ENCODE measurements at places on chromosomes 12 and 14.

DNA sequence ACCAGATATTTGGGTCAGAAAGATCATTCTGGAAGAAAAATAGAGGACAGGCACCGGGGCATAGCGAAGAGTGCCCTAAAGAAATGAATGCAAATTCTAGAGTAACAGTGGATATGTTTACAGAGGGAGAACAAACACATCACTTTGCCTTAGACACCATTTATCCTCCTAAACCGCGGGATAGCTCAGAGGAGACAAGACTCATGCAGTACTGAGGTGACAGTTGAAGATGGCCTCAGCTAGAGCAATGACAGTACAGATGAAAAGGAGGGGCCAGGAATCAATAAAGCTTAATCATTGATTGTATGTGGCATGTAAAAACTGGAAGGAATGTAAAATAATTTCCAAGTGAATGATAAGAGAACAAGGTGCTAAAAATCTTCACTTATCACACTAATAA, 10.5 kb upstream of the PPP1R12A start:
- DNase-seq: no peak

DNA sequence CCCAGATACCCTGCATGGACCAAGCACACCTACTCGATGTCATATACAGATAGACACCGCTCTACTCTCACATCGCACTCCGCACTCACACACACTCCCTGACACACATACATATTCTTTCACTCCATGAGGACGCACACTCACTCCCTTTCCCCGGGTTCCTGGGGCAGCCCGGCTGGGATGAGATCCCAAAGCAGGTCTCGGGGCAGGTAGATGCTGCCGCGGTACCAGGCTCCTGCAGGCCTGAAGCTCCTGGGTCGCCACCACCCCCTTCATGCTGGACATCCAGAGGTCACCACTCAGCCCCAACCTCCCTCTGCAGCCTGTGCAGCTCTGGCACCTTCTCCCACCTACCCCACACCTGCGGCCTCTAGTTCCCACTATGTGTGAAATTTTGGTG, 2.3 kb downstream of the C1QL4 start:
- DNase-seq: no peak

DNA sequence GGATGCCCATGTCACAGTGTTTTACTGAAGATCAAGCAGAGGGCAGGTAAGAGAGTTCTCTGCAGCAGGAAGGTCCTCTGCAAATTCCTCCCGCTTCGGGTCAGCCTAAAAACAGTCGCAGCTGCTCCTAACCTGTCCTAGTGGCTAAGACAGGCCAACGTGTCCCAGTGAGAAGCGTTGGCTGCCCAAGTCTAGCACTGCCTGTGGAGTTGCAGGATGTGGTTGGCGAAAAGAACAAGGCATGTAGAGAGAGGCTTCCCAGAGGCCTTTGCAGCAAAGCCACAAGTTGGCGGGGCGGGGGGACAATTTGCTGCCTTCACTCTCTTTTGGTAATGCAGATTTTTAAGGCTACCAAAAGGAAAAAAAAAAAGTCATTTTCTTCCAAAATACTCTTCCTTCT, 340.1 kb downstream of the BCL11B start:
- no peak for DNase-seq

- no peak for DNase-seq
Measured at GRCh38 chr12:72966684-72967083, 694.5 kb downstream of the TRHDE start.

GRCh38 chr12:109264095-109264942, 44.8 kb downstream of the FOXN4 start:
- DNase-seq: no peak

GRCh38 chr14:55073856-55074255, 22.4 kb downstream of the MAPK1IP1L start:
- no peak for DNase-seq

GRCh38 chr12:49541911-49542505, 3.2 kb downstream of the KCNH3 start:
- no peak for DNase-seq

DNA sequence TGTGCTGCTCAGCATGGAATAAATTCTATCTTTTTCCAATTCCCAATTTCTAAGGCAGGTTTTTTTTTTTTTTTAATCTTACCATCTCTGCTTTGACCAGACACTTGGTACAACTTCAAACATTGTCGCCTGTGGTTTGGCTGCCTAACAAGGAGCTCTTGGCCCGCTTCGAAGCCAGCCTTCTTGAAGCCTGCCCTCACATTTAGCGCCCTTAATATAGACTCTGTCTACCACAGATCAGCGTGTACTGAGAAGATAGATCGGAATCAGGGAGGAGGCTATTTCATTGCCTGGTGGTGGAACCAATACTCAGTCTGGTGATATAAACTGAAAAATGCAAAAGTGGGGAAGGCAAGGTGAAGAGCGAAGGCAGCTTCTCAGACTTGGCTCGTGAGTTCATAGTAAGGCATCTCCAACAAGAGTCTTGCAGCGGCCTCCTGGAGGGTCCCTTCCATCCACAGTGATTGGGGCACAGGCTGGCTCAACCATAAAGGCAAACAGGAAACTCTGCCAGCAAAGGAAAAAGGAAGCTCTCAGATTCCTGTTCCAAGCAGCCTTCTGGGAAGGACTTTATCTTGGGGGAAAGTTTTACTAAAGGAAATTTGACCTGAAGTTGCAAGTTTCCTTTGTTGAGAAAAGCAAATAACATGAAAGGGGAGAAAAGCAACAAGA, 103.2 kb upstream of the BCL2L14 start:
- DNase-seq: no peak

DNA sequence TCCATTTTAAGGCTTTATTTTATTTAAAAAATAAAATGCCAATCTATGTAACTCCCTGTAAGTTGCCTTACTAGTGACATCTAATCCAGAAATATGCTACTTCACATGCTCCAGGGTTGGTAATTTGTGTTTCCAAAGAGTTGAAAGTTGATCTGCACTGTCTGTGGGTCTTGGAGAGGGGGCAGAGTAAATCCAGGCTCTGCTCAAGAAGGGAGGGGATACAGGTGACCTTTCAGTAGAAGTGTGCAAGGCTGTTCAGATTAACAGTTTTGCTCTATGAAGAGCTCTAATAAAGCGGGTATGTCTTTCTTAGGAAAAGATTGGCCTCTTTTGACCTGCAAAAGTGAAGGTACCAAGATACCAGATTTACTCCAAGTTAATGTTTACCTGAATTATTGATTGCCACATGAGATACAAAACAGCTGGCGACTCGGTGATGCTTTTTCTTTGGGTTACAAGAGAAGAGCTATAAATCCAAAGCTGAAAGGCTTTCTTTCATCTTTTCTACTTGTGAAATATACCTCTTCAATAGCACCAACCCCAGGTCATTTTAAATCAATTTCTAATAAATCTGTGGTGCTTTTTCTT, 75.6 kb upstream of the FLRT2 start:
- DNase-seq: no peak

GRCh38 chr12:16348435-16349130, 1.1 kb downstream of the MGST1 start:
- no peak for DNase-seq

DNA sequence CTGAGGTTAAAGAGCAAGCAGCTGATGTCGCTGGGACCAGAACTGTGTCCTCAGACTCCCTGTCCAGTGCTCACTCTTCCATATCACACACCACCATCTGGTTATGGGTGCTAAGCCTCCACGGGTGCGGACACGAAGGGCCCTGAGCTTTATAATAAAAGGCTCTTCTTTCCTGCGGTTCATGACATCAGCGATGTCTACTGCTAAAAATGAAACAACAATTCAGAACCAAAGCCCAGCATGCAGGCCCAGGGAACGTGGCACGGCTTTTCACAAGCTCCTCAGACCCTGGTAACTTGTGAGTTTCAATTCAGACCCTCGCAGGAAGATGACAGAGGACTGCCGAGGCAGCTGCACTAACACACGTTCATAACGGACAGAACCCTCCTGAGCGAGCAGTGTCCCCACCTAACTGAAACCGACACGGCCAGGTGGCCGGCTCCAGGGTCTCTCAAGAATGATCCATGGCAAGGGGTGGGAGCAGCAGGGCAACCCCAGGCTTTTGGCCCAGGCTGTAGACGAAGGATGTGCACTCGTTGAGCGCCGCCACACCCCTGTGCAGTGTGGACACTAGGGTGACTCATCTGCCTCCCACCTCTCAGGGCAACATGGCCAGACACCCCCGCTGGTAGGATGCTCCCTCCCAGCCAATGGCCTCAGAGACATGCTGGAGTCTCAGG, 180.3 kb downstream of the CALM1 start:
- DNase-seq: no peak

DNA sequence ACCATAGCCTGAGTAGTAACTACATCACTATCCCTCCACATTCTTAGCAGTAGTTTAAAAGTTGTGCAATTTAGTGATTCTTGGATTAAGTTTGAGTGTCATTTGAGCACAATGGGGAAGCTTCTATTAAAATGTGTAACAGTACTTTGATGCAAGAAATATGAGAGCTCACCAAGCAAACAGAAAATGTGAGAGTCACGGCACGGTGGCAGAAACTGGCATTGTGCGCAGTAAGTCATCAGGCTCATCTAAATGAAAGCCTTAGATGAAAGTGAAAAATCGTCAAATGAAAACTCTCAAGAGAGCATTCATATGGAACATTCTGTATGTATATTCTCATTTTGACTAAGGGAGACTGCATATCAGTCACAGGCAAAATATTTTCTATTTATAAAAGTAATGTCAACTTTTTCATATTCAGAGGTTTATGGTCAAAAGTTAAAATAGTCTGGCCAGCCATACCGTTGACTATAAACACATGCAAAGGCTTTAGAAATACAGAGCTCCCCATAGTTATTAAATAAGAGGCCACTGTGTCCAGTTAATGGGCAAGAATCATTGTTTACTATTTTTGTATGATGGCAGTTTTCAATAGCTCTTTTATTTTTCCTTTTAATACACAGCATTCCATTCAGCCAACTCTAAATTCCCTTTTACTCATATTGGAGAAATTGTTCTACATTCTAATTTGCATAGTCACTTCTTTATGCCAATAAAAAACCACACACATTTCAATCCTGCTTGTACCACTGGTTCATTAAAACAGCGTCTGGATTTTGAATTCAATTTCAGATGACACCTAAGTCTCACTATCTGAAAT, 167.9 kb downstream of the PRKD1 start:
- DNase-seq: peak; percentile 8

GRCh38 chr14:50714450-50715073, 46.5 kb upstream of the SAV1 start:
- no peak for DNase-seq

GRCh38 chr14:61026526-61026925, 45.5 kb downstream of the SLC38A6 start:
- DNase-seq: no peak

GRCh38 chr14:77761205-77761931, 412 bp upstream of the SNW1 start:
- peak; percentile 84 for DNase-seq

DNA sequence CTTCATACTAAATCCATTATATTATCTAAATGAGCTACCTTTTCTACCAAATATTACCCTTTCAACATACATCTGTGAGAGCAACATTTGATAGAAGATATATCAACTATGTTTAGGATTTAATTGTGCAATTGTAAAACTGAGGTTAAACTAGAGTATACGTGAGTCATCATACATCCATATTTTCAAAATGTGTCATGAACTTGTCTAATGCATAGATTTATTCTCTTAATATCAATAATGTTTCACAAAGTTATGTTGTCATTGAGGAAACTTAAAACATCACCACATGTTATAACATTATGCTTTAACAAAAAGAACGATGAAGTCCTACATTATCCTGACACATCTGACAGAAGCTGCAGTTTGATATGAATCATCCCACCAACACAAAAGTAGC, 645.5 kb upstream of the NOVA1 start:
- DNase-seq: no peak

DNA sequence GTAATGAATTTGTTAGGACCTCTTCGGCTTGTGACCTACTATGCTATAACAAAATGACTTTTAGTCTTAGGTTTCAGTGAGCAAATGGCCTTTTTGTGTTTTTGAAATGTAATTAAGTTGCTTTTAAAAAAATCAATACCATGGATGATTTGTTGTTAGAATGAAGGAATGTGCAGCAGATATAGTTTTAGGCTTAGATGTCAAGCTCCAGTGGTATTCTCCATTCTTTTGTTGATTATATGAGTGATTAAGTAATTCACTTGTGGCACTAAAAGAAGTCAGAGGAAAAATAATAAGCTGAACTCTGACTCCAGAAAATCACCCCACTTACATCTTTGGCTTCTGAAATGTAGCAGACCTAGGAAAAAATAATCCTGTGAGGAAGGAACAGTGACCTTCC, 474.1 kb upstream of the MIS18BP1 start:
- no peak for DNase-seq

DNA sequence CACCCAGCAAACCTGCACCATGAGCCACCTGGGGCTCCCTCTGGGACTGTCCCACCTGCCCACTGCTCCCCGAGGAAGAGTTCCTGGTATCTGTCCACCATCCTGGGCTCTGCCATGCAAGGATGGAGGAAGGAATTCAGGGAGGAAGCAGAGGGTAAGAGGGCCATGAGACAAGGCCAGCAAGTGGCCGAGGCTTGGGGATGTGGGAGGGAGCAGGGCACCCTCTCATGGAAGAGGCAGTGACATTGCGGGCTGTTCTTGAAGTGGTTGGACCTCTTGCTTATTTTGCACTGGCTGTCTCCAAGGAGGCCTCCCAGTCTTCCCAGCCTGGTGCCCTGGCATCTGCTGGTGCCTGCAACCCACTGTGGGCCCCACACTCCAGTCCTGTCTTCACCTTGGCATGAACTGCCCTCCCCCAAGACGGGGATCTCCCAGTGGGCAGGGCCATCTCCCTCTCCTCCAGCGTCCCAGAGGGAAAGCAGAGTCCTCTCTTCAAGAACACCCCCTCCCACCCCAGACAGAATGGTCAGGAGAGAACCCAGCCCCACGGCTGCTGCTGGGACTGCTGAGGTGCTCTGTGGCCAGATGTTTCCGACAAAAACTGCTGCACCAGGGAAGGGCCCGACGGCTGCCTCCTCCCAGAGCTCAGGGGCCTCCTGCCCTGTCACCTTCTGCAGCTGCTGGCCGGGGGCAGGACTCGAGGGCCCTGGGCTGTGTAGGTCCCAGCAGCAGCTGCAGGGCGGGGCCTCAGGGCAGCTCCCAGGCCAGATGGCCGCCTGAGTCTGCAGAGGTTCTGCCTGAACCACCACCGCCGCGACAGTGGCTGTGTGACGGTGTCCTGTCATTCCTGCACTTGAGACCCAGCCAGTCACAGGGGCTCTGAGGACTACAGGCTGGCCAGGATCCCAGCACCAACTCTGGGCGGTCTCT, 1.8 kb upstream of the AKT1 start:
- DNase-seq: no peak

GRCh38 chr14:99073431-99073830, 198.6 kb downstream of the BCL11B start:
- DNase-seq: no peak

GRCh38 chr12:42809226-42809625, 219.7 kb upstream of the PRICKLE1 start:
- DNase-seq: no peak

- no peak for DNase-seq
Measured at GRCh38 chr12:90910958-90911357, 44.0 kb downstream of the CCER1 start.

- DNase-seq: no peak
Measured at GRCh38 chr14:29757188-29757680, 170.4 kb downstream of the PRKD1 start.

GRCh38 chr14:67491741-67492507, 3.4 kb upstream of the TMEM229B start:
- DNase-seq: no peak
